ENCODE measurements at places on chromosomes 7 and 10.

DNA sequence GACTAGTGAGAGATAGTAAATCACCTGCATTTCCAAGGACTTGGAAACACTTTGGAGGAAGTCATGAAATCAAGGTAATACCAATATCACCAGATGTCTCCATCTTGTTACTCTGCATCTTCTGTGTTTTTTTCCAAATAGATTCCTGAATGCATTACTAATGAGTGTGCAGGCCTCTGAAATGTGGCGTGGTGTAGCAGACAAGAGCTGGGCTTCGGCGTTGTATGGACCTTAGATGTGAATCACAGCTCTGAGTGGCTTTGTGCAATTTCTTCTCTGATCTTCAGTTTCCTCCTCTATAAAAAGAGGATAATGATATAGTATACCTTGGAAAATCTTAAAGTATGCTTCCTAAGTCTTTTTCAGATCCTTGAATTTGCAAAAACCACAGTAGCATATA, 9.6 kb upstream of the MYPN start:
- DNase-seq, result no peak

- no peak for DNase-seq
Measured at GRCh38 chr7:12814828-12815227, 127.4 kb downstream of the ARL4A start.

DNA sequence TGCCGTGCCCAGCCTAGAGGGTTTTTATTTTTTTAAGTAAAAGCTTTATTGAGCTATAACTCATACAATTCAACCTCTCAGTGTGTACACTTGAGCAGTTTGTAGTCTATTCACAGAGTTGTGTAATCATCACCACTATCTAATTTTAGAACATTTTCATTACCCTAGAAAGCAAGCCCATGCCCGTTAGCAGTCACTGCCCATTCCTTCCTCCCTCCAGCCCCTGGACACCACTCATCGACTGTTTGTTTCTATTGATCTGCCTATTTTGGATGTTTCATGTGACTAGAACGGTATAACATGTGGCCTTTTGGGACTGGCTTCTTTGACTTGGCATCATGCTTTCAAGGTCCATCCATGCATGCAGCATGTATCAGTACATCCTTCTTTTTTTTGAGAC, 25.7 kb upstream of the SEC61A2 start:
- no peak for DNase-seq

DNA sequence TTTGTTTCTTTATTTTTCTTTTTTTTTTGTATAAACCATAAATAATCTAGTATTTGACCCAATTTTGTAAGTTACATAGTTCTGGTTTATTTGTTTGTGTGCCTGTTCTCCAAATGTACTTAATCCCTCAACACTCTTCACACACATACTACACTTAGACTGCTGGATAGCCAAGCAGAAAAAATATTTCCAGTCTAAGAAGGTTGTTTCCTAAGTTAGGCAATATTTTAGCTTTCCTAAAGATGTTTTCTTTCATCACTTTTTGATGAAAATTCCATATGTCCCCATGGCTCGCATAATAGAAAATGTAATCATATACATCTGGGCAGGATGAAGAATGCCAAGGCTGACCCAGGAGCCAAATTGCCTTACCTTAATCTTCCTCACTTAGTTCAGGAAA, 105.3 kb downstream of the PPP1R3A start:
- no peak for DNase-seq

DNA sequence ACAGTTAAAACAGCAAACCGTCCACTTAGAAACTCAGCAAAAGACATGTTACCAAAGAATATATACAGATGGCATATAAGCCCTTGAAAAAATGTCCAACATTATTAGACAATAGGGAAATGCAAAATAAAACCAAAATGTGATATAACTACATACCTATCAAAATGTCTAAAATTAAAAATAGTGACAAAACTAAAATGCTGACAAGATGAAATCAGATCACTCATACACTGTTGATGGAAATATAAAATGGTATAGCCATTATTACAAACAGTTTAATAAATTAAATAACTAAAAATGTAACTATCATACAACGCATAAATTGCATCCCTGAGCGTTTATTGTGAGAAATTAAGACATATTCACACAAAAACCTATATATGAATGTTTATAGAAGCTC, 939.7 kb upstream of the ZWINT start:
- no peak for DNase-seq

DNA sequence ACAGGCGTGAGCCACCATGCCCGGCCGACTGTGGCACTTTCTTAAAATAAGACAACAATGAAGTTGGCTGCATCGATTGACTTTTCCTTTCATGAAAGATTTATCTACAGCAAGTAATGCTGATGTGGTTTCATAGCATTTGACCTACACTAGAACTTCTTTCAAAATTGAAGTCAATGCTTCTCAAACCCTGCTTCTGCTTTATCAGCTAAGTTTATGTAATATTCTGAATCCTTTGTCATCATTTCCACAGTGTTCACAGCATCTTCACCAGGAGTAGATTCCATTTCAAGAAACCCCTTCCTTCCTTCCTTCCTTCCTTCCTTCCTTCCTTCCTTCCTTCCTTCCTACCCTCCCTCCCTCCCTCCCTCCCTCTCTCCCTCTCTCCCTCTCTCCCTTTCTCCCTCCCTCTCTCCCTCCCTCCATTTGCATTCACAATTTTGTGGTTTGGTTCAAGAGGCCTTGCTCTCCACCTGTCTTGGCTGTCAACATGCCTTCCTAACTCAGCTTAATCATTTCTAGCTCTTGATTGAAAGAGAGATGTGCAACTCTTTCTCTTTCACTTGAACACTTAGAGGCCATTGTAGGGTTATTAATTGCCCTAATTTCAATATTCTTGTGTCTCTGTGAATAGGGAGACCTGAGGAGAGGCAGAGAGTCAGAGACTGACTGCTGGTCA, 52.1 kb downstream of the HDAC9 start:
- DNase-seq, result no peak
